NCI-H446 treated with DMSO at 0.1 percent for 48 hours (cell line): ENCODE measurements at places on chromosomes 5 and 9.

- no peak for DNase-seq
These were observed 405.4 kb downstream of the ZSWIM6 start for GRCh38 chr5:61737301-61737963.

GRCh38 chr5:97102010-97102470, 40.4 kb downstream of the LIX1 start:
- no peak for DNase-seq

- no peak for DNase-seq
These were observed 8.8 kb upstream of the SVEP1 start for GRCh38 chr9:110588296-110588695.

DNA sequence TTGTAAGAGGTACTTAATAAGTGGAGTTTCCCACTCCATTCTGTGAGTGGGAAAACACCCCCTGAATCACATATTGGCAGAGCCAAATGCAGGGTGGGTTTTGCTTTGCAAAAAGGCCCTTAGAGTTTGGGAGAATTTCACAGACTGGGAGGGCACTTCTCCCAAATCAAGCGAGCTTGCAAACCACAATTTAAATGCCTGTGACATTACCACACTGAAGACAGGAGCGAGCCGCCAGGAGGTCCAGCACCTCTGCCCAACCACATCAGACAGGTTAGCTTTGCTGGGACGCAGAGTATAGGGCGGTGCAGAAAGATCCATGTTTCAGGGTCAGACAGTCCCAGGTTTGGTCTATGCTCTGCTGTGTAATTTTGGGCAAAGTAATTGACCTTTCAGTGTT, 2.3 kb downstream of the ALAD start:
- no peak for DNase-seq

DNA sequence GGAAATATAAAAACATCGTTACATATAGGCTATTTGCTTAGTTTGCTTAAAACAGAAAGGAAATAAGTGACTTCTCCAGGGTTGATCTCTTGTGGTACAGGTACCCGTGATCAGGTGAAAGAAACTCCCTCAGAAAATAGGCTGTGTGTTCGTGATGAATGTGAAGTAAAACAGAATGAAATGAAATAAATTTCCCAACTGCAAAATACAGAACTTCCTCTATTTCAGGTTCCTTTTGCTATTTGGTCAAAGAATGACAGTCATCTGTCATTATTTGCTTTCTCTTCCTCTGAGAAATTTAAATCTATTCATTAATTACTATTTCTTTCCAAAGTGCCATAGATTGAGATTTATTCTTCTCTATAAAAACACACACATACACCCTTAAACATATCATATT, 408.1 kb downstream of the FAM170A start:
- no peak for DNase-seq

GRCh38 chr9:89358985-89359384, 40.7 kb downstream of the SECISBP2 start:
- DNase-seq: peak; percentile 49

- no peak for DNase-seq
These were observed 40.8 kb upstream of the CLK4 start for GRCh38 chr5:178667688-178668087.

GRCh38 chr5:88860501-88860900, 22.5 kb downstream of the MEF2C start:
- no peak for DNase-seq

DNA sequence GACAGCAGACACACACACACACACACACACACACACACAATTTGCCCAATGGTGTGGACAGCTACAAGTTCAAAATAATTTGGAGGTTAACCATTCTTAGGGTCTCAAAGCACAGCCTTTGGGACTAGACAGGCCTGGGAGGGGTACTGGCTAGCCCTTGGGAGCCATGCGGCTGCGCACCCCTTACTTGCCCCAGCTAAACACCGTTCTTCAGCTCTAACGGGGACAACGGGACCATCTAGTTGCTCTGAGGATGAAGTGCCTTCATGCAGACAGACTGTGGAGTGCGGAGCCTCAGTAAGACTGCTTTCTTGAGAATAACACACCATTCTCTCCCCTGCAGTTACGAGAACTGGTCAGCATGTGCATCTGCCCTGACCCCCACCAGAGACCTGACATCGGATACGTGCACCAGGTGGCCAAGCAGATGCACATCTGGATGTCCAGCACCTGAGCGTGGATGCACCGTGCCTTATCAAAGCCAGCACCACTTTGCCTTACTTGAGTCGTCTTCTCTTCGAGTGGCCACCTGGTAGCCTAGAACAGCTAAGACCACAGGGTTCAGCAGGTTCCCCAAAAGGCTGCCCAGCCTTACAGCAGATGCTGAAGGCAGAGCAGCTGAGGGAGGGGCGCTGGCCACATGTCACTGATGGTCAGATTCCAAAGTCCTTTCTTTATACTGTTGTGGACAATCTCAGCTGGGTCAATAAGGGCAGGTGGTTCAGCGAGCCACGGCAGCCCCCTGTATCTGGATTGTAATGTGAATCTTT, 64.6 kb downstream of the PSMB7 start:
- no peak for DNase-seq

GRCh38 chr5:177005619-177006264, 837 bp downstream of the UIMC1 start:
- DNase-seq: peak; percentile 17

DNA sequence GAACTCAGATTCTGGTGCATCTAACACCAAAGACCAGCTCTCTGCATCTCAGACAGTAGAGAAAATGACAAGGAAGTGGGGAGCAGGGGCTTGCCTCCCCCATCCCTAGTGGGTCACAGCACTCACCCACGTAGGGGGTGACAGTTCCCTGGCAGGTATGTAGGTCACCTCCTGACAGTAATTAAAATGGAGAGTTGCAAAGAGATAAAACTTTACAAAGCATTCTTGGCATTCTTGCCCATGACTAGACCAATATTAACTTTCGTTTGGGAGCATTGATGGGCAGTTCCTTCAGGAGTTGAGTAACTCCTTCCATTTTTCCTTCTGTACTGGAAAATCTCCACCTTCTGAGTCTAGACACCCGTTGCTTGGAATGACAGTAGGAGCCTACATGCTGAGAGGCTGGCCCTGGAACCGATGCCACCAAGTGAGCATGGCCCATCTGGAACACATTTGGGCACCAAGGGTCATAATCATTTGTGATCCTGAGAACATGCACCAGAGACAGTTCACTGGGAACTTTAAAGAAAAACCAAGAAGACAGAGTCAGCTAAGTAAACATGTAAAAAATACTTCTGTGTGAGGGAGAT, 81.5 kb upstream of the MSX2 start:
- no peak for DNase-seq

DNA sequence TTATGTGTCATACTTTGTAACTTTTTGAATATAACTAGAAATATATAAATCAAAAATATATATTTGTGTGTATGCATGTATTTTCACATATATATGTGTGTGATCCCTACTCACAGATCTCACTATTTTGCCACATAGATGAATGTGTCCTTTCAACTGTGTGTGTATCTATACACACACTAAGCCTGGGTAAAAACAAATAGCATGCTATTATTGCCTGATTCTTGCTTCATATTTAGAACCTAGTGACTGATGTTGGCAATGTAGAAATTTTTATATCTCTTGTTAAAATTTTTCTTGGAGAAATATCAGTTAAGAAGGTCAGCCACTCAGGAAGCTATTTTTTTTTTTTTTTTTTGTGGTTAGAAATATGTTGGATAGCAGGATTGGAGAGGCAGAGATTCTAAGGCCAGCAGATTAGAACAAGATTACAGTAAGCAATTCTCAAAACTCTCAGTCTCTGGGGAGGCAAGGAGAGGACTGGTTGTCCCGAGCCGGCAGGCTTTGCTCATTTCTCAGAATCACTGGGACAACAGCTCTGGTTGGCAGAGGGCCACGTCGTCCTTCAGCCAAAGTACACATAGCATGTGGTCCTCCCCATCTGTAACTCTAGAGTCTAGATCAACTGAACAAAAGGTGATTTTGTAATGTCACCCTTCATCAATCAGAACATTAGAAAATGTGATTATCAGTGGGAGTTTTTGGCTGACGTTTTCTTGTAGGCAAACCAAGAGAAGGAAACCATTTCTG, 19.7 kb downstream of the C6 start:
- DNase-seq: peak; percentile 99

DNA sequence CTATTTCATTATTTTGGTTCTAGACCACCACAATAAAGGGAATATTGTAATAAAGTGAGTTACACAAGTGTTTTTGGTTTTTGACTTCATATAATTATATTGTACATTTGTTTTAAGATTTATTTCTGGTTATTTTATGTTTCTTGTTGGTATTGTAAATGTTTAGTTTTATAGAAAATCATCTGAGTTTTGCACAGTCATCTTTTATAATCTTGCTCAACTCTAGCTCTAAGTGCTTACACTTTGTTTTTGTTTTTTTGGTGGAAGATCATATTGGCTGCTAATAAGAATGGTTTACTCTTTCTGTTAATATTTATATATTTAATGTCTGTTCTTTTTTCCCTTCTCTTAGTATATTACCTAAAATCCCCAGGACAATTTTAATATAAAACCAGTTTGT, 135.0 kb downstream of the CNTLN start:
- DNase-seq: no peak

DNA sequence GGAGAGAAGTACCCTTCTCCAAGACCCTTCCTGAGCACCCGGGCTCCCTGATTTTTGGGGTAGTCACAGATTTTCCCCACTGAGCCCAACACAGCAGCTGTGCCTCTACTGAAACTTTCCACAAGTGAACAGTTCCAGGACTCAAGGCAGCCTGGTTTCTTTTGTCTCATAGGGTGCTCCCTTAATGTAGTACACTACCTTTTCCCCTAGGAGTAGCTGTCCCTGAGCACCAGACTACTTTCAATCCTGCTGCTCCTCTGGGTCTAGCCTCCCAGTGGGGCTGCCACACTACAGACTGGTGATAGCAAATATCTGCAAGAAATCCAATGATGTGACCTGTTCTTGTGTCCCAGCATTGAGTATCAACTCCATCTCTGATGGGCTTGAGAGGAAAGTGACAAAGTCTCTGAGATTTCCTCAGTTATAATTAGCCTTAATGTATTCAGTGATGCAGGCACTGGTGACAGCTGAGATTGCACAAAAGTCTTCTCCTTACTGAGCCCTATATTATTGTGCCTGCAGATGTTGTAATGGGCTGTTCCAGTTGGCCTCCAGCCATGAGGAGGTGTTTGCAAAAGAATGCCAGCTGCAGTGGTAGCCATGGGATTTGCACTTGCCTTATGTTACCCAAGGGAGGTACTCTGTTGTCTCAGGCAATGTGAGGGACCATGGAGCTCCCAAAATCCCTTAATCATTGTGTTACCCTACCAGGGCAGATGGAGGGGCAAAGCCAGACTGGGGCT, 1802.5 kb downstream of the EFNA5 start:
- no peak for DNase-seq

DNA sequence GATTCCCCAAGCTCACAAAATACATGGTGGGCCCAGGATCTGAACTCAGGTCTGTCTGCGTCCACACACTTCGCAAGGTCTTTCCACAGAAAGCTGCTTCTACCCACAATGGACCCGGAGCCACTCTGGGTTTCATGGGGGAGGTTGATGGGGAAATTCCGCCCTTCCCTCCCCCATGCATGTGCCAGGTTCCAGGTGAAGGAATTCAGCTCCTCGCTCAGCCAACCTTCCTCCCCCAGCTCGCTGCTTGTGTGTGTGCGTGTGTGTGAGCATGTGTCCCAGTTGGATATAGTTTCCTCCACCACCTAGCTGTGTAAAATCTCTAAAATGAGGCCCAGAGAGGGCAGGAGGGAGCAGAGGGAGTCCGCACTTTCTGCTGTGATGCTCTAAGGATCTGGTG, 1.0 kb downstream of the PTGS1 start:
- DNase-seq: no peak

DNA sequence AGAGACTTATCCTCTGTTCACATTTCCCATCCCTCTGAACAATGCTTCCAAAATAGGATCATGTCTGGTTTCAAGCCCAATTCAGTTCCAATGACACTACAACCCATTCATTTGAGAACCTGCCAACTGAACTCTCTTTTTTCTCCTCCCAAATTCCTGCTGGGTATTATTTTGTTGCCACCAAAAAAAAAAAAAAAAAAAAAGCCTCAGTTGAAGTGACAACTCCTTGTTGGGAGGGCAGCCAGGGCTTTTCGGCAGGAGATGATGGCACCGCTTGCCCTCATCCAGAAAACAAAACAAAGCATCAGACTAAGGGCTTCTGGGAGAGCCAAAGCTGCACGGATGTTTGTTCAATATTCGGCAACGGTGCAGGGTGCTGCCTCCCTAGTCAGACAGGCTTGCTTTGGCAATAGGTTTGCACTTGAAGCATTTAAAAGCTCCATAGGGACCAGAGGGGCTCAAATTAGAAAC, 30.6 kb upstream of the TRIM32 start:
- no peak for DNase-seq

- no peak for DNase-seq
These were observed 5.8 kb downstream of the C5orf58 start for GRCh38 chr5:170238456-170239196.

- no peak for DNase-seq
These were observed 93.6 kb downstream of the COL23A1 start for GRCh38 chr5:178496642-178497041.

GRCh38 chr9:82820186-82820585, 242.8 kb downstream of the RASEF start:
- DNase-seq: no peak

- DNase-seq: no peak
These were observed 22.8 kb downstream of the PTCH1 start for GRCh38 chr9:95494022-95494415.

DNA sequence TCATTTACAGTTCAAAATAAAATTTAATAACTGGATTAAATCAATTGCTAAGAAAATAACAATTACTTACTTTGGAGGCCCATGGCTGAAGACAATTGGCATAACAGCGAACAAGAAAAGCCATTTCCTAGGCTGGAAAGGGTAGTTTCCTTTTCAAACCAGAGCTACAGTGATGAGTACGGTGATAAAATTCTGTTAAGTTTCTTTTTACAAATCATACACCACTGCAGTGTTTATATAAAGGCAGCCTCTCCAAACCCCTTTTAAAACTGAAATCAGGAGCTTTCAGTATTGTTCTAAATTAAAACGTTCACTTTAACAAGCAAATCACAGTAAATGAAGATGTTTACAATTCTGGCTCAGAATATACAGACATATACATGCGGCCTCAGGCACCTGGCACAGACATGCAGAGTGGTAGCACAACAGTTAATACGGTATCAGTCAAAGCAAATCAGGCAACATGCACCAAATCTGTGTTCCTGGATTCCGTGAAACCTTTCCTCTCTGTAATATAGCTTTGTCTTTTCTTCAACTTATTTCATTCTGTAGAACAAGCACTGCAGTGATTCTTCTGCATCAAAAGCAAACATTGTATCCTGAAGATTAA, 102.9 kb downstream of the RAPGEF6 start:
- DNase-seq: no peak

- no peak for DNase-seq
These were observed 1.7 kb downstream of the TUT7 start for GRCh38 chr9:86352440-86353077.

DNA sequence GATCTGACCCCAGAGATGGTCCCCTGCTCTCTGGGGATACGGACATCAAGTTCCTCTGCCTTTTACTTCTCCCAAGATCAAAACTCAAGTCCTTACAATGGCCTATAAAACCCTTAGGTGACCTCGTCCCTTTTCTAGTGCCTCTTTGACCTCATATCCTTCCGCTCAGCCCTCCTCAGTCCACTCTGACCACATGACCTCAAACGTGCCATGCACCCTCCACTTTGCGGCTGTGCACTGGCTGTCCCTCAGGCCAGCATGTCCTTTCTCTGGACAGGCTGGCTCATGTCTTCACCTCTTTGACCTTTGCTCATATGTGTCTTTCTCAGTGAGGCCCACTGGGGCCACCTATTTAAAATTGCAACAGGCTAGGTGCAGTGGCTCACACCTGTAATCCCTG, 14.7 kb downstream of the TRMO start:
- DNase-seq: no peak
